ENCODE measurements at places on chromosomes 6 and 20.
A peak's percentile ranks its signal among the peaks of the same experiment; 100 is the strongest.

DNA sequence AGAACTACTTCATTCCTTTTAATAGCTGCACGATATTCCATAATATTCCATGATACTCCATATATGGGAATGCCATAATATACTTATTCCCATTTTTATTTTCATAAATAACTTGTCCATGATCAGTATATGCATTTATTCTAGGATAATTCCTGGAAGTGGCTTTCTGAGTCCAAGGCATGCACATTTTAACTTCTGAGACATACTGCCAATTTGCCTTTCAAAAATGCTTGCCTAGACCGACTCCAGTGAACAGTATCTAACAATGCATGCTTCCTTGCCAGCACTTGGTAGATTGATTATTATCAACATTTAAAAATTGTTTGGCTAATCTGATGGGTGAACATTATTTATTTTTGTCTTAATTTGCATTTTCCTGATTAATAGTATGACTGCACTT is 54.0 kb downstream of the SPTLC3 start:
- DNase-seq = no peak

DNA sequence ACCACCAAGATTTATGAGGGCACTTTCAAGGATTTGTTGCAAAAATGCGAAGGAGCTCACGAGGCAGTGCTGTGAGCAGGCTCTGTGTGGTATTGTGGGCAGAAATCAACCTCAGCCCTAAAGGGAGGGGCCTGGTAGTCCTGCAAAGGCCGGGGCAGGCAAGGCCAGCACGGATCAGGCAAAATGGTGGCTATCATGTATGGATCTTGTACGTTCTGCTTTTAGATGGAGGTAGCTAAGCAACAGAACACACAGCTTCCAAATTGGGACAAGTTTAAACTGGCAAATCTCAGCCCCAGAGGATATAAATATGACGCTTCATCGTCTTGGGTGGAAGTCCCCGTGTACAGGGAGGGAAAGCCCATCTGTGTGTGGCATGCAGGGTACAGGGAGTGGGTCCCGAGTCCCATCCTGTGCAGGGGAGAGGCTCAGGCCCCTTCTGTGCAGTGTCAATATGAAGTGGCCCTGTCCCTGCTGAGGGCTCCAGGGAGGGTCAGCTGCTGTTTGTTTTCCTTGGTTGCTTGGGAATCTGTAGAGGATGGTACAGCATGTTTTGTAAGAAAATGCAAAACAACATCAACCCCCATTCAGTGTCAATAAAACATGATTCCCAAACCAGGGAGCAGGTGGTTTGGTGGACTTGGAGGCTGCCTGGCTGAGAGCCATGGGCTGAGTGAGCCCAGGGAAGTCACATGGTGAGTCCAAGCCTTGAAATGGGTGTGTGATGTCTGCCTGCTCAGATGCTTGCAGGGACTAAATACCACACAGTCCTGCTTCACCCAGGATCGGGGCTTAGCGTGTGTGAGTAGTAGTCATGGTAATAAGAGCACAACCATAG is 113.0 kb downstream of the SYCP2 start:
- DNase-seq = no peak

DNA sequence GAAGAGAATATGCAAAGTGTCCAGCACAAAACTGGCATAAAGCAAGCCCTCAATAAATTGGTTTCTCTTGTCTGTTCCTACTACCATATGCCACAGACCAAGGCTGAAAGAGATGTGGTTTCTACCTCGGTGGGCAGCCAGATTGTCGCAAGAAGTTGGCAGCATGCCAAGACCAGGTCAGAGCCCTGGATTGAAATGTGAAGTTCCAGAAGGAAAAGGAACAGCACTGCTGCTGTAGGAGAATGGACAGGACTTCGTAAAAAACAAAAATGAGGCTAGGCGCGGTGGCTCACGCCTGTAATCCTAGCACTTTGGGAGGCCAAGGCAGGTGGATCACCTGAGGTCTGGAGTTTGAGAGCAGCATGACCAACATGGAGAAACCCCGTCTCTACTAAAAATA is 22.1 kb downstream of the MRPL14 start:
- DNase-seq = no peak

DNA sequence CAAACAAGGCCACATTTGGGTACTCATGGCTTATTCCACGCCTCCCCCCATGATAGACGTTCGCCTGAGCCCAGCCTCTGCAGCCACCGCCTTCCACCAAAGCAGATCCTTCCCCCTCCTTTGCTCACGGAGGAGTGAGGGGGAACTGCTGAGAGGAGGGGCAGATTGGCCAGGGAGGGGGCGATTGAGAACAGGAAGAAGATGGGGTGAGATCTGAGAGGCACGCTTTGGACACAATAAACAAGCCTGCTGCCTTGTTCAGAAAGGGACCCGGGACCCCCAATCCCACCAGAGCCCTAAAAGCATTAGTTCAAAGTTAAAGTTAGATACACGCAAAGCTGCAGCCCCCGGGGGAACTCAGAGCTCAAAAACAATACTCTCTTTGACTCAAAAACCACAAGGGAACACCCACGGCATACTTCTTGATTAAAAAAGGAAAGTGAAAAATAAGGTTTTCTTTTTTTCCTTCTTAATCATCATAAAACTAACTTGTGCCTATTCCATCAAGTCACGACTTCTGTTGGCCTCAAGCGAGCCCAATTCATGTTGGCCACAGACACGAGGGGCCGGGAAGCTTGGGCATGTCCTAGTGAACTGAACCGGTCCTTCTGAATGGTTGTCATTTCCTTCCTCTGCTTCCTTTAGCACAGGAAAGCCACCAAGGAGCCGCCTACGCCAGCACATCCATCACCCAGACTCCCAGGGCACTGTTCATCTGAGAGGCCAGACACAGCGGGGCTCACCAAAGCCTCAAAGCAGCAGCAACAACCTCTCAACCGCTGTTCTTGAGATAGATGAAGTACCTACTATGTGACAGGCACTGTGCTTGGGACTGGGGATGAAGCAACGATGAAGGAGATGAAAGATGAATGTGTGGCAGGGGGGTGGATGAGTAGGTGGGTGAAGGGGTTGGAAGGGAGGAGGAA is 44.7 kb downstream of the NFATC2 start:
- peak; percentile 49 for DNase-seq

GRCh38 chr6:79526897-79527296 is 10.3 kb downstream of the LCA5 start:
- DNase-seq = no peak

DNA sequence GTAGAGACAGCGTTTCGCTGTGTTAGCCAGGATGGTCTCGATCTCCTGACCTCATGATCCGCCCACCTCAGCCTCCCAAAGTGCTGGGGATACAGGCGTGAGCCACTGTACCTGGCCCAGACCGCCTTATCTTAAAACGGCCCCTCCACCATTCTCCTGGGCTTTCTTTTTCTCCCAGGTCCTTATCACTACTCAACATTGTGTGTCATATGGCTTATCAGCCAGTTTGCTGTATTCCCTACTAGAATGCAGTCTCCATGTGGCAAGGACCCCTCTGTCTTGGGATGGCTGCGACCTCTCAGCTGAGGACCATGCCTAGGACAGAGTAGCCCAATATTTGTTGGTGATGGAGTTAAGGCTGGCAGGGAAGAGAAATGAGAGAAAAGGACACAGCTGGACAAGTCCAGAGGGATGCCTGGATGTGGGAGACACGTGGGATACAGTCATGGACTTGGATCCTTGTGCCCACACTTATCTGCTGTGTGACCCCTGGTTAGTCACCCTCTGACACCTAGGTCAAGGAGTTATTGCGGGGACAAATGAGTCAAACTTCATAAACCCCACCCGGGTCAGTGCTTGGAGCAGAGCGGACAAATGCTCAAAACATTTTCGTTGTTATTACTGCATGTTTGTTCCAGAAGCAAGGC is 24.0 kb downstream of the ADA start:
- DNase-seq = no peak

DNA sequence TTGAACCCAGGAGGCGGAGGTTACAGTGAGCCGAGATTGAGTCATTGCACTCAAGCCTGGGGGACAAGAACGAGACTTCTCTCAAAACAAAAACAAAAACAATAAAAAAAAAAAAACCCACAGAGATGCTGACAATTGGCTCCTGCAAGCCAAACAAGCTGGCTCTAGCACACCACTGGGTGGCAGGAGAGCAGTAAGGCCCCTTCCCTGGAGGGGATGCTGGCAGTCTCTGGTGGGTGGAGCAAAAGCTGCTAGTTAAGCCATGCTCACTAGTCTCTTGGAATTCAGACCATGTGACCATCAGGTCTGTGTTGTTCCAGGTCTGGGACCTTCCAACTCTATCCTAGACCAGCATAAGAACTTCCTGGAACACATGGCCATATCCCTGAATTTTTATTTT is 18.9 kb upstream of the DSN1 start:
- DNase-seq = no peak

- DNase-seq = no peak
Measured at GRCh38 chr6:163485388-163485851, 70.9 kb downstream of the QKI start.

GRCh38 chr6:149111556-149112115 is 205.9 kb upstream of the TAB2 start:
- no peak for DNase-seq

DNA sequence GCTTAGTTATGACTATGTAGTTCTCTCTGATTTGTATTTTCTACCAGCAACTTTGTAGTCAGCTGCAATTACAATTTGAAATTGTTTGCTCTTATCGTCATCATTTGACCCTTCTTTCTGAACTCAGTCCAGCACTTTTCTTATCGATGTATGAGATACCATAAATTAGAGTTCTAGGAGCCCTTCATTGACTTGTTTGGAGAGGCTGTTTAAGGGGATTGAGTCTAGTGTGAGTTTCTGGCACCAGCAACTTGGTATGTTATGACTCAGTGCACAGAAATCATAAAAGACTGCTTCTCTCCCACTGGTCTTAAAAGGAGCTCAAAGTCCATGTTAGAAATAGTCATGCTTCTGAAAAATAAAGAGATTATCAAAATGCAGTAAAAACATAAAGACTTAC is 190.3 kb downstream of the TENT5A start:
- DNase-seq = no peak

GRCh38 chr6:10557913-10558312 is 36.8 kb downstream of the GCNT2 start:
- no peak for DNase-seq

- DNase-seq = no peak
Measured at GRCh38 chr6:153538491-153538890, 407.4 kb upstream of the RGS17 start.

DNA sequence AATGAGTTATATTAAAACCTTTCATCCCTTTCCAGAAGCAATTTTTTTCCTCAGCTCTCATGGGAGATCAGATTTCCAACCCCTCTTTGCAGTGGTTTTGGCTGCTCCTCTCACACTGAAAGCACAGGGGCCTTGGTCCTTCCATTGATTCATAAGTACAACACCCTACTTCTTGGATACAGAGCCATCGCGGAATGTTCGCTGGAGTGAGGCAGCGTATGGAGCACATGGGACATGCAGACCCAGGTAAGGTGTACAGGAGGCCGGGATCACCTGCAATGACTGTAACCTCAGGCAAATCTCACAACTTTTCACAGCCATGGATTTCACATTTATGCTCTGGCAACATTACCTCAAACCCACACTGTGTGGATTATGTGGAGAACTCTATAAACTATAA is 75.2 kb upstream of the HEY2 start:
- no peak for DNase-seq

DNA sequence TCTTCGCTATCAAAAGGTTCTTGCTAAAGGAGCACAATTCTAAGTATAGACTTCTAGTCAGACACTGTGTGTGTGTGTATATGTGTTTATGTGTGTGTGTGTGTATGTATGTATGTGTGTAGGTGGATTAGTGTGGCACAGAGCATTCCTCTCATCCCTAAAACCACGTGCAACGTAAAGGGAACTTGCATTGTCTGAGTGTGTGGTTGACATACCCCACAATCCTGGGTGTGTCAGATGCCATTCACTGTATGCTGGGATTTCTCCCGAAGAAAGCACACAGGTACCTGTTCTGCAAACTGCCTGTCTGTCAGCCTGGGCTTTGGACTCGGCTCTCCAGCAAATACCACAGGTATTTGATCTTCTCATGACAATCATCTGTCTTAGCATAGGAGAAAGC is 42.3 kb upstream of the TBC1D7 start:
- no peak for DNase-seq

DNA sequence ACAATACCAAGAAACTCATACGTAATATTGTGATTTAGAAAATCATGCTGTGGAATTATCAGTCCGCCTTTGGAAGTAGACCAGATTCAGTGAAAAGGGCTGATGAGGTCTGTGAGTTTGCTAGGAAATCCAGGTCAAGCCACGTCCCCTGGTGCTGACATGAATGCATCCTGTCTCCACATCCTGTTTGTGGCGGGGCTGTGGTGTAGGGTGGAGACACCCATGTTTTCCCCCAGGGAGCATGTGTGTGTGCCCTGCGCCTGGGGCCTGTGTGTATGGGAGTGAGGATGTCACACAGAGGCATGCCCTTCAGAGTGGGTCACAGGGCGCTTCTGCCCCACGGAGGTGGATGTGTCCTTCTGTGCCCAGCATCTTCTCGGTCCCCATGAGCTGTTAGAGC is 109.1 kb downstream of the SASH1 start:
- peak; percentile 11 for DNase-seq

- DNase-seq = no peak
Measured at GRCh38 chr20:24337551-24337950, 131.9 kb upstream of the SYNDIG1 start.
